ENCODE measurements at places on chromosomes 1 and 21. TPM values are rescaled to one million over a fixed set of nuclear protein-coding genes. Genes with fewer than 3 reads are reported as not detected.
A peak's percentile ranks its signal among the peaks of the same experiment; 100 is the strongest.

Gene LCA5L
- total RNA-seq = 1.4 TPM

DNA sequence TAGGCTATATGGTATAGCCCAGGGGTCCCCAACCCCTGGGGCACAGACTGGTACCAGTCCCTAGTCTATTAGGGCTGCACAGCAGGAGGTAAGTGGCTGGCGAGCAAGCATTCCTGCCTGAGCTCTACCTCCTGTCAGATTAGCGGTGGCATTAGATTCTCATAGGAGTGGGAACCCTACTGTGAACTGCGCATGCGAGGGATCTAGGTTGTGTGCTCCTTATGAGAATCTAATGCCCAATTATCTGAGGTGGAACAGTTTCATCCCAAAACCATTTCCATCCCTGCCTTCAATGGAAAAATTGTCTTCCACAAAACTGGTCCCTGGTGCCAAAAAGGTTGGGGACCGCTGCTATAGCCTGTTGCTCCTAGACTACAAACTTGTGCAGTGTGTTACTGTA lies 22.8 kb upstream of the ZBTB8A start:
- no peak for DNase-seq

GRCh38 chr1:162021124-162021523 lies 2.5 kb downstream of the OLFML2B start:
- DNase-seq = no peak

DNA sequence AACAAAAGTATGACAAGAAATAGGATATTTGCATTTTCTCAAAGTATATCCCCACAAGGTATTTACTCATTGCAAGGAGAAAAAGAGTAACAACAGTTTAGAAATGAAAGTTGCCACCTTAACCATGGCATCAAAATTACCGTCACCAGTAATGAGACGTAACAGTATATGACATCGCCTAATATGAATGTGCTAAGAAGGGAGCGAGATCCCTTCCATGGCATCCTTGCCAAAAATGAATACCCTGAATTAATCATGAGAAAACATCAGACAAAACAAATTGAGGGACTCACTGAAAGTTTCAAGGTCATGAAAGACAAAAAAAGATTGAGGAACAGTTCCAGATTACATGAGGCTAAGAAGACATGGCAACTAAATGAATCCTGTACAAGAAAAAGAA lies 78.9 kb upstream of the MROH9 start:
- no peak for DNase-seq

DNA sequence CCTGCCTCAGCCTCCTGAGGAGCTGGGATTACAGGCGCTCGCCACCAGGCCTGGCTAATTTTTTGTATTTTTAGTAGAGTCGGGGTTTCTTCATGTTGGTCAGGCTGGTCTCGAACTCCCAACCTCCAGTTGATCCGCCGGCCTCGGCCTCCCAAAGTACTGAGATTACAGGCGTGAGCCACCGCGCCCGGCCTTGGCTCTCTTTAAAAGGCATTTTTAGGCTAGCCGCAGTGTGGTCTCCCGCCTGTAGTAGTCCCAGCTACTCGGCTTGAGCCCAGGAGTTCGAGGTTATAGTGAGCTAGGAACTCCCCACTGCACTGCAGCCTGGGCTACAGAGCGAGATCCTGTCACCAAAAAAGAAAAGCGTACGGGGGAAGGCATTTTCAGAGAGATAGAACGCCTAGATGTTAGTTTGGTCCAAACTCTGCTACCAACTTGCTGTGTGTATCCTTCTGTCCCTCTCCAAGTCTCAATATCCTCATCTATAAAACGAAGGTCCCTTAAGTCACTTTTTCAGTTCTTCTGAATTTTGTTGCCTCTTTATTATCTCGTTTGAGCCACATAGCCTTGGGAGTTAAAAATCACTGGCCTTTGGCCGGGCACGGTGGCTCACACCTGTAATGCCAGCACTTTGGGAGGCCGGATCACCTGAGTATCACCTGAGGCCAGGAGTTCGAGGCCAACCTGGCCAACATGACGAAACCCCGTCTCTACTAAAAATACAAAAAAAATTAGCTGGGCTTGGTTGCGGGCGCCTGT lies 734 bp downstream of the MED18 start:
- DNase-seq = no peak

- DNase-seq = no peak
These were observed 329.1 kb upstream of the NFIA start for GRCh38 chr1:60753036-60753900.

DNA sequence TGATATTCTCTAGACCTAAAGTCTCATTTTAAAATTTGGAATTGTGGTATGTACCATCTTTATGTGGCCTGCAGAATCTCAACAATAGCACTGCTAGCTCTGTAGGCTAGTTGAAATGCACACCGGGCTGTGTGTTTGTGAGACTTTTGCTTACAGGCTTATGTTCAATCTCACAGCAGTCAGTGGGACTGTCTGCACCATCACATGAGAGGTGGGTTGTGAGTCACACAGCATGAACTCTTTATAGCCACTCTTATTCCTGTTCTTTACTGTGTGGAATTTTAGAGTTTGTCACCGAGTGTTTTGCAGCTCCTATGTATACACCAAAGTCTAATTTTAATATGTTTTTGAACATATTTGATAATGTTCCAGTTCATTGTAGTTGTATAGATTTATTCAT lies 74.6 kb downstream of the RASAL2 start:
- peak; percentile 29 for DNase-seq

- peak; percentile 62 for DNase-seq
These were observed 15.5 kb upstream of the GSTM4 start for GRCh38 chr1:109640285-109640865.

DNA sequence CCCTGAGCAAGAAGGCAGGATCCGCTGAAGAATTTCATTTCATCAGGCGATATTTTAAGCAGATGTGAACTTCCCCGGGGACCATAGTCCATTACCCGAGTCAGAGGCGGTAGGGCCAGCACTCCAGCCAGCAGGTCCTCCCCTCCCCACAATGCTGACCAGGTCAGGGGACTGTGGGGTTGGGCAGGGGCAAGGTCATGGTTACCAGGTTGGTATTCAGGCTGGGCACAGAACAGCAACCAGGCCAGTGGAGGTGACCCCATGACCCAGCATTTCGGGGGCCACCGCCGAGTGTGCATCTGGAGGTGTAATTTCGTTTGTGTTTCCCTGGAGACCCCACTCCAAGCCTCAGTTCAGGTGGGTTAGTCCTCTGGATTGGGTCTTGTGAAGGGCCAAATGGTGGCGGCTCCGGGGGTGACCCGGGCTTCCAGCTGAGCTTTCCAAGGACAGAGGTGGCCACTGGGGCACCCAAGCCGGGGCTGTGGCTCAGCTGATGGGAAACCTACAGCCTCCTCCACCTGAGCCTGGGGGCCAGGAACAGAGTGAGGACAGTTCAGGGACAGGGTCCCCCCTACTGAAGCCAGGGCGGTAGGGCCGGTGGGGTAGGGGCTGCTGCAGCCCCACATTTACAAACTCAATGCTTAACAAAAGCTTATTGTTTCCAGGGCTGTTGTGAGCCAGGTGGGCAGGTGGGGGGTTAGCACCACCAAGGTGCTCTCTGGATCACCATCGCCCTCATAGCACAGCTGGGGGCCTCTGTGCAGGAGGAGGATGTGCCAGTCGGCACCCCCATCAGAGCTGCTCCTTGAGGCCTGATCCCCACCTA lies 2.8 kb downstream of the PRDM16 start:
- no peak for DNase-seq

- DNase-seq = no peak
These were observed 339.7 kb upstream of the B3GALT2 start for GRCh38 chr1:193525917-193526710.

Gene CELA3B
- total RNA-seq = not detected

Gene MIXL1
- total RNA-seq = not detected

- peak; percentile 37 for DNase-seq
These were observed 1.8 kb downstream of the ATP2B4 start for GRCh38 chr1:203628201-203629015.

DNA sequence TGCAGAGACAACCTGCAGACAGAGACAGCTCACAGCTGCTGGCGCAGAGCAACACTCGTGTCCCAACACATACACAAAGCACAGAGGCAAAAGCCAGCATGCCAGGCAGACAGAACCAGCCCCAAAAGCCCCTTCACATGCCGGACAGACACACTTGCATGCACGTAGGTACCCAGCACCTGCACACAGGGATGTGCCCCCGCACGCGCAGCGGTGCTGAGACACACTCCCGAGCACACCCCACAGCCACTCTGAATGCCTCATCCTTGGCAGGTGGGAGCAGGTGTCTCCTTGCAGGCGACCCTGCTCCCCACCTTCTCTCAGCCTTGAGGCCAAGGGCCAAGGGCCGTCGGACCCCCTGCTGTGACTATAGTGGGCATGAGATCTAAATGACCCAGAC lies 41.2 kb upstream of the ZC3H12A start:
- no peak for DNase-seq

Gene SLAMF1
- total RNA-seq = not detected

DNA sequence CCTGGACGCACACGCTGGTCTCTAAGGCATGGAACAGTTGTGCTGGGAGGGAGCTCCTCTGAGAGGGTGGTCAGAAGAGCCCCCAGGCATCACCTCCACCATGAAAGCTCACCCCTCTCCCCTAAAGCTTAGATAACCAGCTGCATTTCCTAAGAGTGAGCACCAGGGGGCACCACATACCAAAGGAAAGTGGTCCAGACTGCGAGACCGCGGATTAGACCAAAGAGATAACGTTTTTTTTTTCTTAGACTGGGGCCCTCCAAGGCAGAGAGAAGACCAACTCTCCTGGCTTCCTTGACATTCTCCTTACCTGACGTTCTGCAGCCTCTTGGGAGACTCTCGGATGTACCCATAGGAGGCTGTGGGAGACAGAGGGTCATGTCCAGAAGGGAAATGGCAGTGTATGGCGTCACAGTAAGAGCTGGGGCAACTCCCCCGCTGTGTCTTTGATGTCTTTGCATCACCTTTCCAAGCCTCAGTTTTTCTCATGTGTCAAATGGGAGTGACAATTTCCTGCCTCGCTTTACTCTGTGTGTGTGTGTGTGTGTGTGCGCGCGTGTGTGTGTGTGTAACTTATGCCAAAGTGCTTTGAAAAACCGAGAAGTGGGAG lies 12.3 kb upstream of the IFNLR1 start:
- DNase-seq = peak; percentile 59

Gene RNASEL
- 12.6 TPM for total RNA-seq

DNA sequence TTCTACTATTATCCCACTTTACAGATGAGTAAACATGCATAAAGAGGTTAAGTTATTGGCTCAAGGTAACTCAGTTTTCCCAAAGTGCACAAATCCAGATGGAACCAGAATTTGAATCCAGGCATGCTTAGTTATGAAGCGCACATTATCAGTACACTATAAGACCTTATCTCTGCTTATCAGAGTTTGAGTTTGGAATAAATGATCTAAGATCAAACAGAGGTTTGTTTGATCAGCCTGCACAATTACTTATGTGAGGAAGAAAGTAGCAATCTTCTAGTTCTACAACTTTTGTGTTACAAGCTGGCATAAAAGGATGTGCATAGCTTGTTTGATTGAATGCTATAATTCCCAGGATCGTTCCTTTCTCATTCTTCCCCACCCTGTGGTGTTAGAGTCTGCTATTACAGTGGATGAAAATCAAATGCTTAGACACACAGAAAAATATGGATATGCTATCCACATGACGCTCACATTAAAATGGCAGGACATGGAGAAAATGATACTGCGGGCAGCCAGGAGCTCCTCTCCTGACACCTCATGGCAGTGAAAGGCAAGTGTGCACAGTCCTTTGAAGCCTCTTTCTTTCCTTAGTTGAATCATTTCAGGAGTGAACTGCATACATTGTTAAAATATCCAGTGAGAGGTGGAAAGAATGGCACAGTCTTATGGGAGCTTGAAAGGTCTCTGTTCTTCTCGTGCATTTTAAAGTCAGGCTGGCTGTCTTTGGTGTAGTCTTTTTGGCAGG lies 23.9 kb upstream of the PBX1 start:
- DNase-seq = no peak

DNA sequence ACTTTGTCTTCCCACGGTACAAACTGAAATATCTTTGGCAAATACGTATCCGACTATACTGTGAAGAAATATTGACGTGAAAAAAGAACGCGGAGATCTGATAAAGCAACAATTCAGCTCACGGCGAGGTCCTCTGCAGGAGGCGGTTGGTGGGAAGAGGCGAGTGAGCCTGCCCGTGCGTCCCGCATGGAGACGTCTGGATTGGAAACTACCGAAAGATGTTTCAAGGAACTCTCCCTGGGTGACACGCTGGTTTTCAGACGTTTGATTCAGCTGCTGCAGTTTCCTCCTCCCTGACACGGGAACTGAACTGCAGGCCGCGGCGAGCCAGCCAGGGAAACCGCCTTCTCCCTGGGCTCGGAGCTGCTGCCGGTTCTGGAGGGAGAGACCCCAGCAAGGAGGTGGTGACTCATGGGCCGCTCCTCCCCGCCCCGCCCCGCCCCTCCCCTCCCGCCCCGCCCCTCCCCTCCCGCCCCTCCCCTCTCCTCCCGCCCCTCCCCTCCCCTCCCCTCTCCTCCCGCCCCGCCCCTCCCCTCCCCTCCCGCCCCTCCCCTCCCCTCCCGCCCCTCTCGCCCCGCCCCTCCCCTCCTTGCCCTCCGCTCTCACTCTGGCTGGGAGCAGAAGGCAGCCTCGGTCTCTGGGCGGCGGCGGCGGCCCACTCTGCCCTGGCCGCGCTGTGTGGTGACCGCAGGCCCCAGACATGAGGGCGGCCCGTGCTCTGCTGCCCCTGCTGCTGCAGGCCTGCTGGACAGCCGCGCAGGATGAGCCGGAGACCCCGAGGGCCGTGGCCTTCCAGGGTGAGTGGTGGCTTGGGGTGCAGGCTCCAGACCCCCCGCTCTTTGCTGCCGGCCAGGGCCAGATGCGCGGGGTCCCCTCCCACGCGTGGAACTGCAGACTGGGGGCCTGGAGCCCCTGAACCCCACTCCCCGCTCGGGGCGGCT lies at the start of gene COL6A1:
TSS of gene COL6A1 (plus strand) at position 620 of the 941 bp plus-strand sequence. CDS start at position 701, 81 bp downstream.
- DNase-seq = peak; percentile 85

Gene TMEM59
- 419 TPM for total RNA-seq

Gene CTPS1
- 38.7 TPM for total RNA-seq
